ENCODE measurements at places on chromosomes 4 and X.

GRCh38 chr4:160129439-160129838 is 1026.6 kb downstream of the RAPGEF2 start:
- no peak for DNase-seq

DNA sequence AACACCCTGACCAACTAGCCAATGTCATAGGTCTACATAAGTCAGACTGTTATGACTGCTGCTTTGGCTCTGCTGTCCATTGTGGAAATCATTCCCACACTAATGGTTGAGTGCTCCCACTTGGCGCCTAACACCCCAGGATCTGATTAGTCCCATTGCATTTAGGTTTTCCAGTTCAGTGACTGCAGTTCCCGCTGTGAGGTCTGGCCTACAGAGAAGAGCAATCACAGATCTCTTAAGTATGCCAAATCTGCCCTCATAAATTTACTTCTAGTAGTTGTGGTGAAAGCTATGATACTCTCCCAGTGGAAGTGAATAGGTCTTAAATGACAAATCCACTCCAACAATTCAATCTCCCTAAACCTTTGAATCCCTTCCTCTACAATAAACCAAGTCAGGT is 77.3 kb upstream of the IL2 start:
- no peak for DNase-seq

DNA sequence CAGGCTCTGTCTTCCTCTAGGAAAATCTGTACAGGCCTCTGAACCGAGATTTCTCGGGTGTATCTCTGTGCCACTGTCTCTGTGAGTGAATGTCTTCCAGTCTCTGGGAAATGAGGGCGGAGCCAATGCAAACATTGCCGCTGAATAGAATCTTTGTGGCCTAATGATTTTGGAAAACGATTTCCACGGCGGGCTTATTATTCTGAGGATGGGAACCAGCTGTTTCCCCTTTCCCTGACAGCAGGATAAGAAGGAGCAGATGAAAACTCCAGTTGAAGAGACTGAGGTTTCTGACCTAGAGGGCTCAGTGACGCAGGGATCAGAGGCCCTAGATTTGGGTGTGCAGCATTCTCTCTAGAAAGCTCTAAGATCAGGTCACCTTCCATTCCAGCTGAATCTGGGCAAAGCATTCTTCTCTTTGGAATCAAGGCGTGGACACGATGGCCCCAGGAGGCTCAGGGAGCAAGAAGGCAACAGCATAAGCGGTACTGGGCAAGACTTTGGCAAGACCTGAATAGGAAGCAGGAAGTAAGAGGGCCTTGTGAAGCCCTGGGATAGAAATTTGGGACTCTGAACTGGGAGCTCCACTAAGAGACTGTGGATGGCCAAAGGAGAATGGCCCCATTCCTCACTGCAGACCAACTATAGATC is 47.3 kb downstream of the PJA1 start:
- DNase-seq = no peak

GRCh38 chr4:100649417-100649816 is 131.6 kb upstream of the EMCN start:
- no peak for DNase-seq

DNA sequence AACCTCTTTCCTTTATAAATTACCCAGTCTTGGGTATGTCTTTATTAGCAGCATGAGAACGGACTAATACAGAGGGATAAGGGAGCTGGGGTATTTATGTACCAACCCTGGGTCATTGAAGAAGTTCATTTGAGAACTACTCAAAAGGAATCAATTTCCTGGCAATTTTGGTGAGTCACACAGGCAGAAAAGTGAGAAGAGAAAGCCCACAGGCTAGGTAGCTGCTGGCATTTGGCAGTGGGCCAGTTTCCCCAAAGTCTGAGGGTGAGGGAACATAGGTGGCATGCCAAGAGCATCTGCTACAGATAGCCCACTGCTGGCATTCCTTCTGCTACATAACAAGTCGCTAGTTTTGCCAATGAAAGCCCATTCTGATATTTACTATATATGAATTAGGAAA is 411.2 kb downstream of the MID1IP1 start:
- peak; percentile 1 for DNase-seq

- no peak for DNase-seq
Measured at GRCh38 chr4:42487230-42487629, 89.9 kb downstream of the SHISA3 start.

- DNase-seq = no peak
Measured at GRCh38 chrX:52034211-52034610, 34.8 kb downstream of the MAGED4B start.

- DNase-seq = no peak
Measured at GRCh38 chr4:143302536-143302935, 34.1 kb upstream of the GAB1 start.

- no peak for DNase-seq
Measured at GRCh38 chrX:445727-446126, 59.0 kb upstream of the PPP2R3B start.
